ENCODE measurements at places on chromosomes 4 and X. TPM values are rescaled to one million over a fixed set of nuclear protein-coding genes. Genes with fewer than 3 reads are reported as not detected.

Gene EDA2R
- total RNA-seq, result 11.7 TPM

Gene ITGB1BP2
- 0.71 TPM for total RNA-seq

Gene ADH7
- total RNA-seq, result not detected

Gene DMRTC1
- total RNA-seq, result not detected

Gene CFI
- total RNA-seq, result 1.0 TPM

Gene SULT1E1
- total RNA-seq, result not detected

Gene GPRIN3
- total RNA-seq, result 1.2 TPM

Measured in A549 treated with dexamethasone at 1 μM for 4 hours (cell line).